ENCODE measurements at places on chromosomes 2 and 18.

DNA sequence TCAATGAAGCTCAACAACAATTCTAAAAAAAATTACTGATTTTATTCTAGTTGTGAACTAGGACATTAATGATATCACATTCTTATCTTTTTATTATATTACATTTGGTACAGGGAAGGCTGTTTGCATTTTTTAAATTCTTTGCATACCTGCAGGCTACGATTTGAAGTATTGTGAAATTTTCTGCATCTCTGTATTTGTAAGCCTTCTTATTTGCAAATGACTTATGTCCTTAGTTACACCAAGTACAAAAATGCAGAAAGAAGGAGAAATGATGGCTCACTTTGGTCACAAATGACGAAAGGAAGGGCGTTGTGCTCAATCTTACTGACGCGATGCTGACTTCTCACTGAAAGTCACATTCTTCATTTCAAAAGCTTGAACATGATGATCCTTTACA lies 227.5 kb upstream of the SOX11 start:
- no peak for DNase-seq

DNA sequence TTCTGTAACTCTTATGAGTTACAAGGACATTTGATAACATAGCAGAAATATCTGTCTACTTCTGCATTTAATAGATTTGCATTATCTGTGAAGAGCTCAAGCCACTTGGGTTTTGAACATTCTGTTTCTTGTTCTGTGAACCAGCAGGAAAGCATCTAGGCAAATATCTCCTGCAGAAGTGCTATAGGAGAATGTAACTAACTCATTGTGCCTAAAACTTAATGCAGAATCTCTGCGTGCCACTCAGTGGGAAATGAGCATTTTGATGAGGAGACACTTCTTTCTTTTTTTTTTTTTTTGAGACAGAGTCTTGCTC lies 63.5 kb downstream of the MYOM1 start:
- DNase-seq = no peak

- DNase-seq = no peak
Measured at GRCh38 chr18:73893880-73894279, 253.8 kb downstream of the FBXO15 start.

DNA sequence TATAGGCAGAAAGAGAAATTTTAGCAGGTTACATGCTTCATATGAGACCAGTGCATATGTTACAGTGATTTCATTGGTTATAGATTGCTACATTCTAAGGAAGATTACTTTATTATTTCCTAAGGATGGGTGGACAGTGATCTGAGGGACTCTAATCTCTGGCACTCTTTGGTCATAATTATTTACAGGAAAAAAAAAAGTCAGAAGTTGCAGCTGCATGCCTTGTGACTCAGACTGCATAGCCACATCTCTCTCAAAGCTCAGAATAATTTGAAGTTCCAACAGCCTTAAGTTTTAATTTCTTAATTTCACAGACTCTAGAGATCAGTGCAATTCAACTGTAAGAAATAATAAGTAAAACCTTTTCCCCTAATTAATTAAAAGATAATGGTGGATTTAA lies 27.1 kb upstream of the BARD1 start:
- DNase-seq = no peak

DNA sequence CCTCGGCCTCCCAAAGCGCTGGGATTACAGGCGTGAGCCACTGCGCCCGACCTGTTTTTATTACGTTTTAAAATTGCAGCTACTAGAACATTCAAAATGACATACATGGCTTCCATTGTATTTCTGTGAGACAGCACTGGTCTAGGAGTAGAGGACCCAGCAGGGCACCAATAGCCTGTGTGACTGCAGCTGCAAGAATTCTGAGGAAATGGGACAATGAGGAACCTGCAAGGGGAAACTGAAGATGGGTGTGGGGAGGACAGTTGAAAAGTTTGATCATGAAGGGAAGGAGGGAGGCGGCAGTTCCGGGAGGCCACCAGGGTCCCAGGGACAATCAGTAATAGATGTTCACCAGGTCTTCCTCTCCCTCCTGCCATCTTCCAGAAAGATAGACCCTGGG lies 13.9 kb upstream of the DNPEP start:
- no peak for DNase-seq

GRCh38 chr18:35489913-35490490 lies 7.8 kb downstream of the INO80C start:
- DNase-seq = no peak

DNA sequence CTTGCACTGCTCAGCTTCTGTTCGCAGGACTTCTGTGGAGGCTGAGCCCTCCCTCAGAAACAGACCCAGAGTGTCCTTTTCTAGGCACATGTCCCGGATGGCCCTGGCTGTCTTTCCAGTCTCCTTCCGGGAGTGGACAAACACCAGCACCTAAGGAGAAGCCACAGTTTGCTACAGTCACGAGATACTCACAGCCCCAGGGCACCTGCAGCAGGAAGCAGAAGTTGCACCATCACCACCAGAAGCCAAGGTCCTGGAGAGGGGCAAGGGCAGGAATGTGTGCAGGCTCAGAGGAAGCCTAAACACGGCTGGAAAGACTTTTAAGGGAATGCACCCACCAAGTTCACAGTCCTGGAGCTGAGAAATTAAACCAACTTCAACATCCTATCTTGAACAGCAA lies 13.6 kb downstream of the SNRNP200 start:
- DNase-seq = peak; percentile 20

GRCh38 chr2:218501665-218502064 lies 66.5 kb downstream of the USP37 start:
- DNase-seq = no peak

DNA sequence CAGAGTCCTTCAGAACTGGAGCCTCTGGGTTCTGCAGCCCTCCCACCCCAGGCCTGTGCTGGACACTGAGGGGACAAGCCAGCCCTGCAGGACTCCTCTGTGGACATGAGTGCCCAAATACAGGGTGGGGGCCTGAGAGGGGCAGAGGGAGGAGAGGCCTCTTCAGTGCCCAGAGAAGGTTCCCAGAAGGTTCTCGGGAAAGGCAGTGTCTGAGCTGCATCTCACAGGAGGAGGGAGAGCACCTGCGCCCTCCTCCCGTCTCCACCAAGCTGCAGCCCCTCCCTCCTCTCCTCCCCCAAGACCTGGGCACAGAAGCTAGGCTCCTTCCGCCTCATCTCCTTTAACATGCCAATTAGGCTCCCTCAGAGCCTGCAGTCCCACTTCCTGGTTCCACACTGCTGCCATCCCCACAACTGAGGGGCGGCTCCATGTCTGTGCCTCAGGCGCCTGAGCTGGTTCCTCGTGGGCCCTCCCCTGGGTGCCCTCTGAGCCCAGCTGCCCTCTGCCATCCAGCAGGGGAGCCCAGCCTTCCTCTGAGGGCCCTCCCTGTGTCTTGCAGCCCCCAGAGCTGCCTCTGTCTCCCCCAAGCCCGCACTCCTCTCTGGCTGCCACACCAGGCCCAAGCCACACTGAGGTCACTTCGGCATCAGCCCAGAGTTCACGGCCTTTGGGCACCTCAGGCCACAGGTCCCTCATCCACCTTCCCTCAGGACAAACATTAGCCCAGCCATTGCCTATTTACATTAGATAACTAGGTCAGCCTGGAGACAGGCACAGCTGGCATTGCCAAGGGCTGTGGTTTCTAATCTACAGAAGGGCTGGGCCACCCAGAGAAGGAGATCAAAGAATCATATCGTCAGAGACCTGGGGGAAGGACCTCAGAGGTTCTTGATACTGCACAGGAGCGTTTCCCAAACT lies 28.9 kb downstream of the KCNK3 start:
- no peak for DNase-seq

DNA sequence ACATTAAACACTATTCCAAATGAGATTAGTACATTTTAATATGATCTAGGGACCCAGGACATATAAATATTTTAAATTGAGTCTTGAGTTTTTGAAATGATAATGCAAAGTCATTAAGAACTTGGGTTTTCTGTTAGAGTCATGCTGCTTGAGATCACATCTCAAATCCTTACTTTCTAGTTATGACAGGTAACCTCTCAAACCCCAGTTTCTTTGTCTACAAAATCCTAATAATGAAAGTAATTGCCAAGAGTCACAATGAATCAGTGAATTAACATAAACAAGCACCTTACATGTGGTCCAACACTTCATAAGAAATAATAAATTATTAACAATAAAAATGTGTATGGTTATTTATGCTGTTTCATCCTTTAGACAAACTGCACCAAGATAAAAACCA lies 607.6 kb downstream of the LRP1B start:
- DNase-seq = no peak

DNA sequence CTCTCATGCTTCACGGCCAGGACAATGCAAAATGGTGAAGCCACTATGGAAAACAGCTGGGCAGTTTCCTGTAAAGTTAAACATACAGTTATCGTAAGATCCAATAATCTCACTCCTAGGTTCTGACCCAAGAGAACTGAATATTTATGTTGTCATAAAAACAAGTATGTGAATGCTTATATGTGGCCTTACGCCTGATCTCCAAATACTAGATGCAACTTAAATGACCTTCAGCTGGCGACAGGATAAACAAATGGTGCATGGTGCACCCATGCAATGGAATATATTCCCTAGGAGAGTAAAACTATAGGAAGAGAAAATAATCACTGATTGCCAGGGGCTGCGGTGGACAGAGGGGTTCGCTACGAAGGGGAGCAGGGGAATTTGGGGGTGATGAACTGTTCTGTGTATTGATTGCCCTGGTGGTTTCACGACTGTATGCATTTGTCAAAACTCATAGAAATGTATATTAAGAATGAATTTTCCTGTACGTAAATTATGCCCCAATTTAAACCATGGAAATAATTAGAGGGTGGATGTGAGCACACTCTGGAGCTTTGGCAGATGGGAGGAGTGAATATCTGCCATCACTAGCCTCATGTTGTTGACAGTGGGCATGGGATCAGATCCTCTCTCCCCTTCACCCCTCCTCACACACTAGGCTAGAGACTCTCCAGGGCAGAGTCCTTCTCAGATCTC lies 100.8 kb upstream of the MYCN start:
- DNase-seq = no peak

DNA sequence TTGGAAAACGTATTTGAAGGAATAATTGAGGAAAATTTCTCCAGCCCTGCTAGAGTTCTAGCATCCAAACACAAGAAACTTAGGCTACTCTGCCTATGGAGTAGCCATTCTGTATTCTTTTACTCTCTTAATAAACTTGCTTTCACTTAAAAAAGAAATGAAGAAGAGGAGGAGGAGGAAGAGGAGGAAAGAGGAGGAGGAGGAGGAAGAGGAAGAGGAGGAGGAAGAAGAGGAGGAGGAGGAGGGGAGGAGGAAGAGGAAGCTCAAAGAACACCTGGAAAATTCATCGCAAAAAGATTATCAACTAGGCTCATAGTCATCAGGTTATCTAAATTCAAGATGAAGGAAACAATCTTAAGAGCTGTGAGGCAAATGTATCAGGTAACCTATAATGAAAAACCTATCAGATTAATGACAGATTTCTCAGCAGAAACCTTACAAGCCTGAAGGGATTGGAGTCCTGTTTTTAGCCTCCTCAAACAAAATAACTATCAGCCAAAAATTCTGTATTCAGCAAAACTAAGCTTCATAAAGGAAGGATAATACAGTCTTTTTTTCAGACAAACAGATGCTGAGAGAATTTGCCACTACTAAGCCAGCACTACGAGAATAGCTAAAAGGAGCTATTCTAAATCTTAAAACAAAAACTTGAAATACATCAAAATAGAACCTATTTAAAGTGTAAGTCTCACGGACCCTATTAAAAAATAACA lies 56.2 kb upstream of the DSC1 start:
- no peak for DNase-seq

DNA sequence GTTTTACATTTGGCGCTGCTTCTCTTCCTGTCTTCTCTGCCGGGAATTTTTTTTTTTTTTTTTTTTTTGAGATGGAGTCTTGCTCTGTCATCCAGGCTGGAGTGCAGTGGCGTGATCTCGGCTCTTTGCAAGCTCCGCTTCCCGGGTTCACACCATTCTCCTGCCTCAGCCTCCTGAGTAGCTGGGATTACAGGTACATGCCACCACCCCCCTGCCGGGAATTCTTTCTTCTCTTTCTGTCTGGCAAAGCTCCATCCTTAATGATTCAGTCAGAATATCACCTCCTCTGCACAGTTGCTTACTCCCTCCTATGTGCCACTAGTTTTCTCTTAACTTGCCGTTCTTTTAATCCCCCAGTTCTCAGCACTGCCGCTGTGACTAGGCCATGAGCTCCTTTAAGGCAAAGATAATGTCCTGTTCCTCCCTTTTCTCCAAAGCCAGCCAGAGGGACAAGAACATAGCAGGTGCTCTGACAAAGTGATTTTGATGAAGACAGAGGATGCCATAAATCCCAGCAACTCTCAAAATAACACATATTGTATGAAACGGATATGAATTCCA lies 112.1 kb upstream of the LRATD1 start:
- DNase-seq = no peak

GRCh38 chr18:45104049-45104395 lies 423.3 kb downstream of the SETBP1 start:
- no peak for DNase-seq

GRCh38 chr2:1997409-1997808 lies 253.1 kb upstream of the PXDN start:
- DNase-seq = no peak
